Immature natural killer cell (primary cell): ENCODE measurements at places on chromosomes 11 and 22. TPM values are rescaled to one million over a fixed set of nuclear protein-coding genes. Genes with fewer than 3 reads are reported as not detected.
A peak's percentile ranks its signal among the peaks of the same experiment; 100 is the strongest.

- H3K4me1 ChIP-seq: peaks cover 11% of the 10 kb centered on the region
- H3K36me3 ChIP-seq: peaks cover 11% of the 10 kb centered on the region
- no peak overlapping the region for H3K27ac ChIP-seq
- DNase-seq: no peak
- no peaks in the 10 kb centered on the region for H3K27me3 ChIP-seq
Observed at GRCh38 chr22:17724678-17725499, 49.4 kb downstream of the BID start.

DNA sequence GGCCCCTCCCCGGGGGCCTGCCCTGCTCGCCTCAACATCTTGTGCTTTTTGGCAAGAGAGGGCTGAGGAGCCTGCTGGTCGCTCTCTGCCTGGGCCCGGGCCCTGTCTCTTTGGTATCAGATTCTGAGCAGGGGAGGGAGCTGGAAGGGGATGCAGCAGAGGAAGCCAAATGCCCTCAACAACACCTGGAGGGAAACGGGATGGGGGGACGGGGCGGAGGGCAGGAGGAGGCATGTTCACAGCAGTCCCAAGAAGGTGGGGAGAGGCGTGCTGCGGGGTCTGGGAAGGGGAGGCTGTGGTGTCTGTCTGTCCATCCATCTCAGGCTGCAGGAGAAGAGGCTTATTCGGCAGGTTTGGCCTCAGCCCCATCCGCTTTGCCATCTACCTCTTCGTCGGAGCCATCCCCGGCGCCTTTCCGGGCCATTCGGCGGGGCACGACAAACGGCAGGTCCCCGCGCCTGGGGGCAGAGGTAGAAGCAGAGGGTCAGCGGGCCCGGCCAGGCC, 29.4 kb downstream of the APOL1 start:
- no peak overlapping the region for H3K27ac ChIP-seq
- H3K36me3 ChIP-seq: peaks cover 16% of the 10 kb centered on the region
- no peak overlapping the region for H3K4me3 ChIP-seq
- peaks cover 19% of the 10 kb centered on the region for H3K4me1 ChIP-seq
- H3K27me3 ChIP-seq: peaks cover 9% of the 10 kb centered on the region

GAL3ST3 gene
- not detected for polyA plus RNA-seq

DNA sequence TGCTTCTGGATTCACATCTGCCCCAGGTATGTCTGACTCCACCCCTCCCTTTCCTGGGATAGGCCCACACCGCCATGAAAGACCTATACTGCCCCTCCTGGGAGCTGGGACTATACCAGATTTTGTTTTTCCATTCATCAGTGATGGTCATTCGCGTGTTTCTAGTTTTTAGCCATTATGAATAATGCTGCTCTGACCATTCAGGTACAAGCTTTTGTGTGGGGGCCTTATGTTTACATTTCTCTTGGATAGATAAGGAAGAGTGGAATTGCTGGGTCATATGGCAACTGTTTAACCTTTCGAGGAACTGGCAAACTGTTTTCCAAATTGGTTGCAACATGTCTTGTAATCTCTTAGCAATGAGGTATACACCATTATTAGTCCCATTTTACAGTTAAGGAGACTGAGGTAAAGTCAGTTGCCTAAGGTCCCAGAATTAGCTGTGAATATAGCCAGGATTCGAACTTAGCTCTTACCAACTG, 1.2 kb upstream of the TBC1D10A start:
- peaks cover 6% of the 10 kb centered on the region for H3K27me3 ChIP-seq
- H3K27ac ChIP-seq: peak overlapping the region; percentile 89
- H3K4me1 ChIP-seq: peaks cover 42% of the 10 kb centered on the region
- DNase-seq: no peak

- no peak overlapping the region for H3K27ac ChIP-seq
- no peaks in the 10 kb centered on the region for H3K4me1 ChIP-seq
- no peak for DNase-seq
- no peaks in the 10 kb centered on the region for H3K36me3 ChIP-seq
- H3K27me3 ChIP-seq: peaks cover 6% of the 10 kb centered on the region
- H3K4me3 ChIP-seq: no peak overlapping the region
Observed at GRCh38 chr22:38415561-38416321, 39.3 kb downstream of the KCNJ4 start.

- H3K4me1 ChIP-seq: peaks cover 69% of the 10 kb centered on the region
- no peak overlapping the region for H3K4me3 ChIP-seq
- H3K27ac ChIP-seq: peak overlapping the region; percentile 97
- no peaks in the 10 kb centered on the region for H3K36me3 ChIP-seq
- H3K27me3 ChIP-seq: peaks cover 14% of the 10 kb centered on the region
Observed at GRCh38 chr22:39176143-39176713, 23.7 kb upstream of the CBX7 start.

MIAT gene
- not detected for polyA plus RNA-seq

- DNase-seq: no peak
- H3K4me3 ChIP-seq: no peak overlapping the region
- H3K27me3 ChIP-seq: no peaks in the 10 kb centered on the region
- no peaks in the 10 kb centered on the region for H3K4me1 ChIP-seq
Observed at GRCh38 chr11:22084056-22084455, 108.8 kb upstream of the ANO5 start.

- H3K4me3 ChIP-seq: no peak overlapping the region
- no peaks in the 10 kb centered on the region for H3K4me1 ChIP-seq
- H3K27me3 ChIP-seq: peaks cover 10% of the 10 kb centered on the region
- no peak for DNase-seq
- H3K27ac ChIP-seq: no peak overlapping the region
- H3K36me3 ChIP-seq: no peaks in the 10 kb centered on the region
Observed at GRCh38 chr11:119626197-119626841, 102.7 kb downstream of the NECTIN1 start.

DNA sequence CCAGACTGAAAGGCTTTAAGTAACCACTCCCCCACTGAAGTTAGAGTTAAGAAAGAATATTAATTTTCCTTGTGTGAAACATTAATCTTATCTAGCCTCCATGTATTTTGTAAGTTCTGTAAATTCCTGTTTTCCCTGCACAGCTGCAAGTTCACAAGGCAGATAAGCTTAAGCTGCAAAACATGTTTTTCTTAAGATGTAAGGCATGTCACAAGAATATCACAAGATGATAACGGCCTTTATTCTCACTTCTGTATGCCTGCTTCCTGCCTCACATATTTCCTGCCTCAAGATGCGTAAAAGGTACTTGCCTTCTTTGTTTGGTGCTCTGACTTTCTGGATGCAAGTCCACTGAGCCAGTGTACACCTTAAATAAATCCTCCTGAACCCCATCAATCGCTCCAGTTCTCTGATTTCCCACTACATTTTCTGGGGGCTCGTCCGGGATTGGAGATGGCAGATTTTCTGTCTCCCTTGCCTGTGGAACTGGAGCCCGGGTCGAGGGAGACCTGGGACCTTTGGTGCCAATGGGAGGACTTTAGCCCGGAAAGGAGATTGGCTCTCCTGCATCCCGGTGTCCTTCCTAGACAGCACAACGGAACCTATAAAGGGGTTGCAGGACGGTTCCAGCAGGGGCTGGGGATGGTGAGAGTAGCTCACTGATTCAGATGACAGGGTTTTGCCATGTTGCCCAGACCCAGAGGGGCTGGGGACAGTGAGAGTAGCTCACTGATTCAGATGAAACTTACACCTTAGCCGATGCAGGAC, 30.2 kb downstream of the PPARA start:
- H3K27ac ChIP-seq: no peak overlapping the region
- no peak overlapping the region for H3K4me3 ChIP-seq
- peaks cover 3% of the 10 kb centered on the region for H3K27me3 ChIP-seq
- H3K36me3 ChIP-seq: peaks cover 44% of the 10 kb centered on the region
- DNase-seq: no peak

- no peak overlapping the region for H3K27ac ChIP-seq
- H3K4me1 ChIP-seq: peaks cover 23% of the 10 kb centered on the region
- peaks cover 11% of the 10 kb centered on the region for H3K36me3 ChIP-seq
- DNase-seq: no peak
Observed at GRCh38 chr11:68908273-68908672, 4.6 kb downstream of the IGHMBP2 start.

- H3K27me3 ChIP-seq: no peaks in the 10 kb centered on the region
- no peaks in the 10 kb centered on the region for H3K4me1 ChIP-seq
- peaks cover 32% of the 10 kb centered on the region for H3K36me3 ChIP-seq
- H3K4me3 ChIP-seq: no peak overlapping the region
- DNase-seq: no peak
Observed at GRCh38 chr11:121741351-121741760, 288.6 kb upstream of the SORL1-AS1 start.

GRCh38 chr11:8301622-8302021, 37.9 kb upstream of the LMO1 start:
- no peak overlapping the region for H3K4me3 ChIP-seq
- no peaks in the 10 kb centered on the region for H3K4me1 ChIP-seq
- no peak overlapping the region for H3K27ac ChIP-seq

MS4A6E gene
- not detected for polyA plus RNA-seq

- no peak for DNase-seq
- no peaks in the 10 kb centered on the region for H3K27me3 ChIP-seq
- H3K4me1 ChIP-seq: peaks cover 17% of the 10 kb centered on the region
- no peak overlapping the region for H3K4me3 ChIP-seq
Observed at GRCh38 chr11:13908535-13908934, 54.0 kb upstream of the SPON1 start.

DNA sequence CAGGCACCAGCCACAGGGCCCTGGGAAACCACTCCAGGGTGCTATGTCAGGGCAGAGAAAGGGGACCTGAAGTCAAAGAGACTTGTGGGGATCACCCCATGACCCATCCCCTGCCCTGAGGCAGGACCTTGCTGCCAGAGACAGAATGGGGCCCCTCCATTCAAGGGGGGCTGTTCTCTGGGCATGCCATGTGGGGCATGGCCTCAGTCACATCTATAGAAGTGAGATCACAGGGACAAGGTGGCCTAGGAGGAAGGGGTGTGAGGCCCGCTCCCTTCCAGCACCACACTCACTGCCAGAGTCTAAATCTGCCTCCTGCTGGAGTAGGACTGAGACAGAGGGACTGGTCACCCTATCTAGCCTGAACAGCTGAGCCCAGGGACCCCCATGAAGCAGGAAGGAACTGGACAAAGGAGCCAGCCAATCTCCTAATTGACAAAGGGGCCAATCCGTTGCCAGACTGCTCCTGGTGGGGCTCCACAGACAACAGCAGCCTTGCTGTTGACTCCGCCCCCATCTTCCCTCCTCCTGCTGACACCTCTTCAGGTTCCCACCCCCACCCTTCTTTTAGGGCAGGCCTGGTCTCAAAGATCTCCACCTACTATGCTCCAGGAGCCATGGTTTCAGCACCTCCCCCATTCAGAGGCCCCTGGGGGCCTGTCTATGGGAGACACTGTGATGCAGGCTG, 26.0 kb downstream of the NEAT1 start:
- H3K27me3 ChIP-seq: peaks cover 3% of the 10 kb centered on the region
- H3K27ac ChIP-seq: peak overlapping the region; percentile 22
- no peaks in the 10 kb centered on the region for H3K36me3 ChIP-seq

SYNGR1 gene
- polyA plus RNA-seq: 49.5 TPM

- no peak for DNase-seq
- H3K36me3 ChIP-seq: no peaks in the 10 kb centered on the region
- H3K4me3 ChIP-seq: no peak overlapping the region
- peaks cover 25% of the 10 kb centered on the region for H3K4me1 ChIP-seq
- no peak overlapping the region for H3K27ac ChIP-seq
Observed at GRCh38 chr11:57430952-57431351, 4.0 kb upstream of the SLC43A3 start.

DNA sequence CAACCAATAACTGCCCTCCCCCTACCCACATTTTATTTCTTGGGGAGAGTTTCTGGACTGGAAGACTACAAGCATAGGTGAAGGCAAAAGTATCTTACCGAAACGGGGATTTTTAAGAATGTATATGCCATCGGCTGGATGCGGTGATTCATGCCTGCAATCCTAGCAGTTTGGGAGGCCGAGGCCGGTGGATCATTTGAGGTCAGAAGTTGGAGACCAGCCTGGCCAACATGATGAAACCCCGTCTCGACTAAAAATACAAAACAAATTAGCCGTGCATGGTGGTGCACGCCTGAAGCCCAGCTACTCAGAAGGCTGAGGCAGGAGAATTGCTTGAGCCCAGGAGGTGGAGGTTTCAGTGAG, 20.8 kb upstream of the SLN start:
- no peaks in the 10 kb centered on the region for H3K36me3 ChIP-seq
- H3K4me1 ChIP-seq: no peaks in the 10 kb centered on the region
- H3K27ac ChIP-seq: no peak overlapping the region
- H3K4me3 ChIP-seq: no peak overlapping the region

SAA2 gene
- not detected for polyA plus RNA-seq

- H3K4me3 ChIP-seq: no peak overlapping the region
- H3K27ac ChIP-seq: no peak overlapping the region
- H3K36me3 ChIP-seq: peaks cover 4% of the 10 kb centered on the region
- no peak for DNase-seq
- peaks cover 7% of the 10 kb centered on the region for H3K27me3 ChIP-seq
Observed at GRCh38 chr11:13826505-13827278, 135.8 kb upstream of the SPON1 start.

GNB1L gene
- polyA plus RNA-seq: 19.1 TPM

GRCh38 chr11:5043380-5043779, 2.9 kb upstream of the OR52J3 start:
- no peak overlapping the region for H3K4me3 ChIP-seq
- no peak overlapping the region for H3K27ac ChIP-seq
- H3K27me3 ChIP-seq: peaks cover 2% of the 10 kb centered on the region

DNA sequence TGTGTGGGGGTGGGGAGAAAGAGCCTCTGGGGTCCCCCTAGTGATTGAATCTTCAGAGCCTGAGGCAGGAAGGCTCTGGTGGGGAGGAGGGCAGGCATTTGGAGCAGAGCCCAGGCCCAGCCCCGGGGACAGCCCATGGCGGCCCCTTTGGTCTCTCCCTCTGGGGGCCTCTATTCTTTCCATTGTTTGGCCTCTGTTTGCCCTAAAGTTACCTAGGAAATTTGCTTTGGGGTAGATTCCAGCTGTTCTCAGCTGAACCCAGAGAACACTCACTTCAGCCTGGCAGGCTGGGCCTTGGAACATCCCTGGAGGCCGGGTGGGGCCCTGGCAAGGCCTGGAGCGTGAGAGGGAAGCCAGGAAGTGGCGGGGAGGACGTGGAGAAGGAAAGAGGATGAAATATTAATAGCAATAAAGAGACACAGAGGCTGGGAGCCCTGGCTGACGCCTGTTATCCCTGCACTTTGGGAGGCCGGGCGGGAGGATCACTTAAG, 22.9 kb upstream of the A4GALT start:
- H3K36me3 ChIP-seq: no peaks in the 10 kb centered on the region
- H3K27me3 ChIP-seq: no peaks in the 10 kb centered on the region
- H3K4me3 ChIP-seq: no peak overlapping the region
- no peak for DNase-seq
